ENCODE measurements at places on chromosomes 7 and 10. TPM values are rescaled to one million over a fixed set of nuclear protein-coding genes. Genes with fewer than 3 reads are reported as not detected.

DNA sequence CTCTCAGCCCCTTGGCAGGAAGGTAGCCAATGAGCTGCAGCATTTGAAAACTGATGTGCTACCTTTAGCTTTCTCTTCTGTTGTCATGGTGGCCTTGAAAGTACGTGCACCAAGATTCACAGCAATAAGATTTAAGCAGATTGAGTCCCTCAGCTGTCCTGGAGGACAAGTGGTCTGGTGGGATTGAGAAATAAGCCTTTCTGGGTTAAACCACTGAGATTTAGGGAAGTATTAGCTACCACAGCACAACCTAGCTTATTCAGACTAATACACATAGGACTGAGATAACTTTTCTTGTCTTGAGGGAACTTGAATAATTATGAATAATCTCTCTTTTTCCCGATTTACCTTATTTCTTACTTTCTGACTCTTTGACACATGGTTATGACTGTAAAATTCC, 324.0 kb downstream of the PTEN start:
- DNase-seq, result no peak

DNA sequence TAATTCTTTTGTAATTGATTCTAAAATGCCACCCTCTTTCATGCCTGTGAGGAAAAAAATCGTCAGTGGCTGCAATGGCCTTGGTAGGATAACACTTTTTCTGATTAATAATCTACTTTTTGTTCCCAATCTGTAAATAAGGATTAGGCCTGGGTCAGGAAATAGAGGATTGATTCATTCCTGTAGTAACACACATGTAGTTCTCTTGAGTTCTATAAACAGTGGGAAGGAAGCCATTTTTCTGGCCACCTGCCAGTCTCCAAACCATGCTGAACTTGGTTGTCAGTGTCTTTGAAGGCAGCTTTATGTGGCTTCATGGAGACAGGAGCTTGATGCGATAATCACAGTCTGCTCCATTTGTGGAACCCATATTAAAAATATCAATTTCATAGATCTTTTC, 169.3 kb upstream of the NFE2L3 start:
- DNase-seq, result no peak

The SAP25 gene
- total RNA-seq, result 0.80 TPM

The PALD1 gene
- 0.92 TPM for total RNA-seq

DNA sequence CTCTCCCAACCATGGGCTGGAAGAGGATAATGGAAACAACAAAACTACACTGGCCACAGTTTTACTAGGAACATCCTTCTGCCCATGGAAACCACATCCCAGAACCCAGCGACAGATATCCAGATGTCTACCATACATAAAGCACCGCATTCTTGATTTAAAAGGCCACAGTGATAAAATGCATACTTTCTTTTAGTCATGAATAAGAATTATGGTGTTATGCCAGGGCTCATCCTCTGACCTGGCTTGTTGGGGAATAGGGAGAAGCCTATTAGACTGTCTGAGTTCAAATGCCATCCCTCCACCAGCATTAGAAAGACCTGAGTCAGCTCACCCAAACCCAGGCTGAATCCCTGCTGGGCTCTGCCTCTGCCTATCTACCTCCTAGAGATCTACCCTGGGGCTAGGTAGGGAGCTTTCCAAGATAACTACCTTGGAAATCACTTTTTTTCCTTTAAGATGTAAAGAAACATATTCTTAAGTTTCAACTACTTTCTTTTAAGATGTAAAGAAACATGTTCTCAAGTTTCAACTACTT, 5.2 kb downstream of the ABCA13 start:
- DNase-seq, result no peak

DNA sequence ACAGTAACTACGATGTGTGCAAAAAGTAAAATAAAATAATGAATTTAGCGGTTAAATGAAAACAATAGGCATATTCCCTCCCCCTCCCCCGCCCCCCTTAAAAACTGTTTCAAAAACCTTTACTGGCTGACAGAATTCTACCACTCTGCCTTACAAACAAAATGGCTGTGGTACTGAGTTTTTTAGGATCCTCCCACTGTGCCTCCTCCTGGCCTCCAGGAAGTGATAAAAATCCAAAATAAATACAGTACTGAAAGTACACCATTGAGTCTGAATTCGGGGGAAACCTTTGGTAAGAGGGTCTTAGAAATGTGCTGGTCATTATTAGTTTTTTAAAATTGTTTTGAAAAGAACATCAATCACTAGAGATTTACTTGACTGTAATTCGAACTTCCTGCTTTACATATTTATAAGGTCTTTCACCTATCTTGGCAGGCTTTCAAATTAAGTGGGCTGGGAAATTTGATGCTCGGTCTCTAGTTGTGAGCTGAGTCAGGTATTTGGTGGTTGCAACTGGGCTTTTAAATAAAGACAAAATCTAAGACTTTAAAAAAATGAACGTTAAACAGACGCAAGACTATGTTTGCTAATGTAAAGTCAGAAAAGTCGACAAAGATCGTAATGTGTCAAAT, 32.5 kb upstream of the EPC1 start:
- DNase-seq, result peak; percentile 45

GRCh38 chr10:86170255-86171108, 196.1 kb downstream of the GRID1 start:
- DNase-seq, result no peak

DNA sequence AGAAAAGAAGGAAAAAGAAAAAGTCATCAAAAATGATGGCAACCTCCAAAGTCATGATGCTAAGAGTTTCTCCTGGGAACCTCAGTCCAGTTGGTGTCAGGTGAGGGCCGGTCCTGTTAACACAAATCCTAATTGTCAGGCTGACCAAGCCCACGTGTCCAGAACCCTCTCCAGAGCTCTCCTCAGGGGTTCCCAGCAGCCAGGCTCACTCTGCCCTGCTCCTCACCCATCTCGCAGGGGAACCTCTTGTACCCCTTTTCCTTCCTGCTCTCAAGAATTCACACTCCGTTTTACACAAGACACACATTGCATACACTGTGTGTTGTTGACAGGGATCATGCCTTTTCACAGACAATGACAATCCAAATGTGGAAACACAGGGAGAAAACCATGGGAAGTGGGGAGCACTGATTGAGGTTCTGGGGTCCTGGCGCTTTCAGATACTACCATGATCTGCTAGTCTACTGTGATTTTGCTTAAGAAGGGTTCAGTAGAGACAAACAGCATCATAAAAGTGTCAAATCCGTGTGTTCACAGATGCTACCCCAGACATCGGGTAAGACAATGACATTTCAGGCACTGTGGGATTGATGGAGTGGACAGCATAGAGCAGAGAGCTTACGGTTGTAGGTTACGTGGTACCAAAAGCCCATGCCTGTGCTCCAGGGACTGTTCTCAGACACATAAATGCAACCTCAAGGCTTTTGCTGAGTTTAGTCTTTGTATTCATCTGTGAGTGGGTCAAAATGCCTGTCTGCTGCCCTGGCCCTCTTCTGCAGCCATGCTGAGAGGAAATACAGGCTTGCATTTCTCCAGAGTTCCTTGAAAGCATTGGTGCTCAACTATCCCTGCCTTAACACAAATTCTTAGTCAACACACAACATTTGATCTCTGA, 16.0 kb downstream of the IL2RA start:
- DNase-seq, result no peak

GRCh38 chr7:20269726-20270125, 52.5 kb upstream of the MACC1 start:
- no peak for DNase-seq

The PTPRN2 gene
- total RNA-seq, result 5.5 TPM

- DNase-seq, result no peak
Measured at GRCh38 chr7:137393570-137393969, 50.0 kb upstream of the PTN start.

DNA sequence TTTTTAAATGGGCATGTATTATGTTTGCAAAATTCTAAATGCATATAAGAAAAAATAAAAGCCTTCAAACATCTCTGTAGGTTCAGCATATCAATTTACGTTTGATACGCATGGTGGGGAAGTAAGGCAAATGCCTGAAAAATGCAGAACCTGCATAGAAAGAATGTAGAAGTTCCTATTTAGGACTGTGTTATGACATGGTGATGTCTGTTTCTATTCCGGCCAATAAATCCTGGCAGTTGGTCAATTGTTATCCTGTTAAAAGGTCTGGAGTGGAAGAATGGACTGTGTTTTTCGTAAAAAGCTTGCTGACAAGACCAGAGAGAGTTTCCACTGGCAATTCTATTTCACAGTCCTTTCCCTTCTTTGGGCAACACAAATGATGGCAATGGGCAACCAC, 49.6 kb upstream of the CAV2 start:
- DNase-seq, result no peak

The FKBP6 gene
- under 0.01 TPM for total RNA-seq

DNA sequence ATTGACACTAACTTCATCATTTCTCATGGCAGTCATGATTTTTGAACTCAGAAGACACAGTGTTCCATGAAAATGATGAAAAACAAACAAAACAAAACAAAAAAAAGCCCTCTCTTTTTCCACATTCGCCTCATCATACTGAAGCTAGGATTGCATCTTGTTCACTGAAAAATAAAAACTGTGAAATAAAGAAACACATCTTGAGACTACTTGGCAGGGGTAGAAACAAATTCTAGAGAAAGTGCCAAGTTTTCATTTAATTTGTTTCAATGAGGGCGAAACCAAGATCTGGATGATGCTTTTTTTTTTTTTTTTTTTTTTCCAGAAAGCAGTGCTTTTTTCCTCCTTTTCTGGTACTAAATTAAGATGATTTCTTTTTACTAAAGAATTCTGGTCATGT, 350.4 kb upstream of the ETV1 start:
- no peak for DNase-seq

DNA sequence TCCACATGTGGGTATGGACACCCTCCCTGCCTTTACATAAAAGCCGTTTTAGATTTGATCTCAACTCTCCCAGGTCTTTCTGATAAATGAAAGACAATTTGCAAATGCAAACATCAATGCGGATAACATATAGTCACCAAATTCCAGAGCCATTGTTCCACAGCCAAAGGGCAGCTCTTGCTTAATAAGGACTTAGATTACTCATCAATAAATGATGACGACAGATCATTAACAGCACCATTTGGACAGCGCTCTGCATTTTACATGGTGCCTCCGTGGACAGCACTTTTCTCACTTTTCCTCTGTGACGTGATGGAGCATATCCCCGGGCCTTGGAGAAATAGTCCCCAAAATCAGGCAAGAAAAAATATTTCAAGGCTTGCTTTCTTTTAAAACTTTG, 370.3 kb upstream of the CELF2 start:
- no peak for DNase-seq

DNA sequence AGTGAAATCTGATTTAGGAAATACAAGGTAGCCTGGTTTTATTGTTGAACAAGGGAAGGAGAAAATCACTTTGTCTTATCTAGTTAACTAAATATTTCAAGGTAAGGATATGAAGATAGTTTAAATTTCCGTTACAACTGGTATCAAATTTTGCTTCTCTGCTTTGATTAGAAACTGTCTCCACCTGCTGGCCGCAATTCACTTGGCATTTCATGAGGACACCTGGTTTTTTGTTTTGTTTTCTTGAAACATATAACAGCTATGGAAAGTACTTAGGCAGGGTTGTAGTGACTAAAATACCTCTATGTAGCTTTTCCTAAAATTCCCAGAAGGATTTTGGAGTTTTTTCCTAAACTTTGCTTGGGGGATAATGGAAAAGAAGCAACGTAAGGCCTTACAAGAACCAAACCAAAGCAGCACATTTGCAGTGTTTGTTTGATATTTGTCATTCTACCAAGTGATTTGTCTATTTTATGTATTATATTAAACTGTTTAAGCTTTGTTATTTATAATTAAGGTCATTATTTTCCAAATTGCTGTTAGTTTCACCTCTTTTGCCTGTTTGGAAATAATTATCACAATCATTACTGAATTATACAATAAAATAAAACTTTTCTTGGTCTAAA, 73.6 kb downstream of the AHCYL2 start:
- DNase-seq, result peak; percentile 53

- peak; percentile 42 for DNase-seq
Measured at GRCh38 chr7:141366091-141366621, 185.1 kb upstream of the AGK start.

DNA sequence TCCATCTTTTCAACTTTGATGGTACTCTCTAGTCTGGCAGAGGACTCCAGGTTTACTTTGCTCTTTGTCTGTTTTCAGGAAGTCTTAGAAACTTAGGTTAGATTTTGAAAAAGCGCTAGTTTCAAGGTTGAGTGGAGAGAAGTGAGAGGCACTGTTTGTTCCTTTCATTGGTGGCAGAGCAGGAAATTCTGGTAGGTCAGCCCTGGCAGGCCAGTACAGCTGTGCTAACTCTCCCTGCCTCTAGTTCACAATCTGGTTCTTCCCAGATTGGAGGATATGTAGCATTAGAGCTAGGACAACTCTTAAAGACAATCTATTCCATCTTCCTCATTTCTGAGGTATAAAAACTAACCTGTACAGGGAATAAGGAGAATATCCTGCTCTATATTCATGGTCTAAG, 160.9 kb upstream of the FZD1 start:
- no peak for DNase-seq

The FOXI2 gene
- total RNA-seq, result not detected

The OPN4 gene
- not detected for total RNA-seq

DNA sequence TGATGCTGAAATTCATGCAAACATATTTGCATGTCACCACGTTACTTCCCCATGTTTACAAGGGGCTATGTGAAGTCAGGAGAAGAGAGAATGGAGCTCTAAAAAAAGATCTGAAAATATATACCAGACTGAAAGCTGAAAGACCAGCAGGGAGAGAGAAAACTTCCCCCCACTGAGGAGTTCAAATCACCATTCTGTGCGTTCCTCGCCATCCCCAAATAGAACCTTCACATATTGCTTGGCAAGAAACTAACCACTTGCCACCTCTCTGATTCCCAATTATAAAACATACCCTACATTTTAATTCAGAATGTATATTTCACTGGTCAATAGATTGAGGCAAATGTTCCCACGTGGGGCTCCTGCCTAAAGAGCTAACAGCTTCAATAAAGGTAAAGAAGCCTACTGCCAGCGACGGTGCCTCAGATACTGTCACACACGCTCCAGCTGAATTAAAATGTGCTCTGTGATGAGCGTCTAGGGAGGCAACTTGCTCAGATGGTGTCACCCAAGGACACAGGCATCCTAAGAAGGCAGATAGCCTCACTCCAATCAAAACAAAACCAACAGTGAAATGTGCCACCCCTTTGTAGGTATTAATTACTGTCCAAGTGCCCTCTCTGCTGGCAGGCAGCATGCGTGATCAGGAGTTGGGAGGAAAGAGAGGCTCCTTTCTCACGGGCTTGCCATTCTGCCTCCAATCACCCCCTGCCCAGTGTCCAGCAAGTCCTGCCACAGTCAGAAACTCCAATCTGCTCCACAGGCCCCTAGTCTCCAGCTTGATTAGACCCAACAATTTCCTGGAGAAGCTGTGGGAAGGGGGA, 298.2 kb downstream of the GRID1 start:
- DNase-seq, result no peak

The VSTM4 gene
- total RNA-seq, result 9.5 TPM

- no peak for DNase-seq
Measured at GRCh38 chr10:124450012-124450782, at the start of gene NKX1-2. Gene NKX1-2, minus strand, starts transcription at chr10:124450035. Its CDS starts 92 bp downstream, at chr10:124449943.

DNA sequence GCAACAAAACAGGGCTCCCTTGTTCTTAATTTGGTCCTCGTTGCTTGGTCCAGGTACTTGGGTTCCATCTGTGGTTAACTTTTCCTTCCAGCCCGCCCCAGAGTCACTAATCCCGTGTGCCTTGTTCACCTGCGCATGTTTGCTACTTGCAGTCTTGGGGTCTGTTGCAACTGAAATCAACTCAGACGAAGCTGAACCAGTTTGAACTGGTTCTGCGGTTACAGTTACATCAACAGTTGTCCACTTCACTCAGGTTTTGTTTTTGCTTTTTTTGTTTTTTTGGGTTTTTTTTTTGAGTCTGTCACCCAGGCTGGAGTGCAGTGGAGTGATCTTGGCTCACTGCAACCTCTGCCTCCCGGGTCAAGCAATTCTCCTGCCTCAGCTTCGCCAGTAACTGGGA, 34.7 kb downstream of the TRRAP start:
- no peak for DNase-seq

The HABP2 gene
- total RNA-seq, result not detected
